ENCODE measurements at places on chromosomes 16 and 17. TPM values are rescaled to one million over a fixed set of nuclear protein-coding genes. Genes with fewer than 3 reads are reported as not detected.

The TEKT1 gene
- 0.94 TPM for polyA plus RNA-seq

The PIK3R5 gene
- polyA plus RNA-seq = 0.51 TPM

DNA sequence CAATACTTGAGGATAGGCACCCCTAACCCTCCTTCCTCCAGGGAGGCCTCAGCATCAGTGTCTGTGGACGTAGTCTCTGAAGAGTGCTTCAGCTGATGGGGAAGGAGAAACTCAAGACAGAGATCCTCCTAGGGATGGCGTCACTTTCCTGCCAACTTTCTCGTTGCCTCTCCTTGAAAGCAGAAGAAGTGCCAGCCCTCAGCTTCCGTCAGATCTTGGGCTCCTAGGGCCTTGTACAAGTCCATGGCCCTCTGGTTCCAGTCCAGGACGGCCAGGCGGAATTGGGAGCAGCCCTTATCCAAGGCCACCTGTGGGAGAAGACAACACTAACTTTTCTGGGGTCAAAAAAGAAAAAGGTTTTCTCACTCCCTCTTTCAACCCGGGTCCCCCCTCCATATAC lies 1.3 kb downstream of the SAT2 start:
- DNase-seq = no peak

DNA sequence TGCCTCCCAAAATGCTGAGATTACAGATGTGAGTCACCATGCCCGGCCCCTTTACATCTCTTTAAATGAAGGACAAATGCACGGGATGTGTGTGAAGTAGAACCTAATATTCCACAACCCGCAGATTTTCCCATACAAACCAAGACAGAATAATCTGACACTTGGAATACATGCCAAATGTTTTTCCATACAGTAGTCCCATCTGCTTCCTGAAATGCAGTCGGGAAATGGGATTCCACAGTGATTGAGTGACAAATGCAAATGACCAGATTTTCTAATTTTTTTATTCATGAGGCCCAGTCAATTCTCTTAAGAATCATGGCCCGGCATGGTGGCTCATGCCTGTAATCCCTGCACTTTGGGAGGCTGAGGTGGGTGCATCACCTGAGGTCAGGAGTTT lies 6.8 kb upstream of the ZNF200 start:
- DNase-seq = no peak

GRCh38 chr17:21756856-21757619 lies 64.7 kb downstream of the KCNJ18 start:
- DNase-seq = no peak

DNA sequence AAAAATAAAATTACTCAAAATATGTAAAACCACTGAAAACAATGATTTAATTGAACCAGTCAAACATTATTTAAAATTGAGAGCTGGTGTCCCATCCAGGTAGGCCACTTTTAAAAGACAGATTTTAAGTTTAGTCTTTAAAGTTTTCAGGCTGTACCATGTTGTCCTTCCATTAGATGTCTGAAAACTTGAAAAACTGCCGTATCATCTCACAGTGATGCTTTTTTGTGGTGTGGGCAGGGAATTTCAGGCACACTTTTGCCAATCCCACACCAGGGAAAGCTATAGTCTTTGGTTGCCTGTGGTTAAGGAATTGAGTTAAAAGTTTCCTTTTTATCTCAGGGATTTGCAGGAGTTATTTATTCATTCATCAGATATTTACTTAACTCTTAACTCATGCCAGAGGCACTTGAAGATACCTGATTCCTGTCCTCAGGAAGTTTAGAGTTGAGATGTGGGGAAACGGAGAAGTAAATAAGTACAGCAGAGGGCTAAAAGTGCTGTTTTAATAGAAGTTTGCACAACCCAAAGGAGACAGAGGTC lies 3.2 kb downstream of the SNTB2 start:
- no peak for DNase-seq

GRCh38 chr16:58456193-58456592 lies 43.8 kb upstream of the NDRG4 start:
- no peak for DNase-seq

GRCh38 chr17:28662527-28662829 lies 473 bp downstream of the SUPT6H start:
- DNase-seq = no peak

- no peak for DNase-seq
Observed at GRCh38 chr17:81411305-81411704, 16.0 kb downstream of the BAHCC1 start.

The KRTAP3-2 gene
- not detected for polyA plus RNA-seq

- no peak for DNase-seq
Observed at GRCh38 chr17:17004251-17004996, 32.5 kb upstream of the TNFRSF13B start.

The TLCD3B gene
- 0.90 TPM for polyA plus RNA-seq

DNA sequence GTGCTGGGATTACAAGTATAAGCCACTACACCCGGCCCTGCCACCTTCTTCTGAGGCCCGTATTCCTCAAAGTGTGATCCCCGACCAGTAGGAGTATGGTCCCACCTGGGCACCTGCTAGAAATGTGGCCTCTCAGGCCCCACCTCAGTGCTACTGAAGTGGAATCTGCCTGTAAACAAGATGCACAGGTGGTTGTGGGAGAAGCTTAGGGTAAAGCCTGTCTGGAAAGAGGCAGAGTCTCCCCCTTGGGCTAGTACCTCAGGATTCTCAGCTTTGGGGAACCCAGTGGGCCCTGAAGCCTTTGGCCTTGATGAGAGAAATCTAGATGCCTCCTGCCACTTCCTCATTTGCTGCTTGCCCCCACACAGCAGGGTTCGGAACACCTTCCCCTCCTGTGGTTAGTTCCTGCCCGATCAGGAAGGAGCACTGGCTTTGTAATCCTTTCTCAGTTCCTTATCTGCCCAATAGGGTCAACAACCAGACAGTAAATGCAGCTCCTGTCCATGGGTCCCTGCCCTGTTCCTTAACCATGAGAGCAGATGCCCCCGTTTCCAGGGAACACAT lies 25.2 kb downstream of the TK2 start:
- DNase-seq = no peak

DNA sequence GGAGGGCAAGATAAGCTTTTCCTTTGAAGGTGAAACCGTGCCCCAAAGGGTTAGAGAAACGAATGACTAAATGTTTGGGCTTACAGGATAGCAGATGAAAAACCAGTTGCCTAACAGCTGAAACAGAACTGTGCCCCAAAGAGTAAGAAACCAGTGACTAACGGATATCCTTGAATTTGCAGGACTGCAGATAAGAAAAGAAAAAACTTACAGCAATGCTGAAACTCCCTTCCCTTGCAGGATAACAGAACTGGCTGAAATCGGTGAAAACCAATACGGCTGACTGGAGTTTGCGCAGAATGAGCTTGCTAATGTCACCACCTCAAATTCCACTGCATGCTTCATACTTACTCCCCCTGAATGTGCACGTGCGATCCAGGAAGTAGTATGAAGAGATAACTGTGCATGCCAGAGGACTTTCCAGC lies 175.2 kb upstream of the NLRP1 start:
- no peak for DNase-seq

DNA sequence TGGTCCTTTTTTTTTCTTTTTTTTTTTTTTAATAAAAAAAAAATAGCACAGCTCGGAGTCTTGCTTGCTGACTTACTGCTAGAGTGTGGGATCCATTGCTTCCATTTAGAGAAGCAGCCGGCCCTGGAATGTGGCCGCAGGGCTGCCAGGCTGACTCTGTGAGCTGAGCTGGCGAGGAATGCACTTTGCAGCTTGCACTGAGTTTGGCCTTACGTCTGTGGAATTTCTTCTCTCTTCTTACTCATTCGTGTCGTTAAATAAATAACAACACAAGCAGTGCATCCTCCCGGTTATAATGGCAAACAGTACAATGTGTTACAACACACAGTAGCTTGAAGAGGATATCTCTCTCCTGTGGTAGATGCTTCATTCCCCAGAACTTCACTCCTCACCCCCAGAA lies 69.2 kb downstream of the PRKCB start:
- peak; percentile 19 for DNase-seq

The KRTAP1-5 gene
- polyA plus RNA-seq = not detected

DNA sequence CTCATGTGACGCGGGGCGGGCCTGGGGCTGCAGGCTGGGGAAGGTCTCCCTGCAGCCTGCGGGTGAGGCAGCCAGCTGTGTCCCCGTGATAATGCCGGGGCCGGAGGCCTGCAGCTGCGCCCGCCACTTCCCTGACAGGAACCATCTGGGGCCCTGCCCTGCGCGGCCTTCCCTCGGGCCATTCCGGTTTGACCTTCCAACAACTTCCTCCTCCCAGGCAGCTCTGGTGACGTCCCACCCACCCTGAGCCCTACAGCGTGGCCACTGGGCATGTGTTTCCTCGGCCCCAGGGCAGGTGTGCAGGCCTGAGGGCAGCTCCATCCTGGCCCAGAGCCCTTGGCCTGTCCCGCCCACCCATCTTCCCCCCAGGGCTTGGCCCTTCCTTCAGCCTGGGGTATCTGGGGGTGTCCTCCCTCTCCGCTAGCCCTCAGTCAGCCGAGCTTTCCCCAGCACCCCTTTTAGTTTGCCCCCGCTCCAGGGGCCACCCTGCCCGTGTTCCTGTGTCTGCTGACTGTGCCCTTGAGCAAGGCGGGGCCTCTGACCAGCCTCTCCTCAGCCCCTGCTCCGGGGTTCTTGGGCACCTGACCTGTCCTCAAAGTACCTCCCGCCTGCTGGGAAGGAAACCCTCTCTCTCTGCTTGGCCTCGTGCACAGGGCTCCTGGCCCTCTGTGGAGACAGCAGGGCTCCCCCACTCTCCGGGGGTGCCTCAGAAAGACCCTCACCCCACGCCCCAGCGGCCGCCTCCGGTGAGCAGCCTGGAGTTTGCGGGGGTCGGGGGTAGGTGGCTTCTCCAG lies at the start of gene CBFA2T3:
Gene CBFA2T3, minus strand, starts transcription at position 190 of the 794 bp plus-strand sequence. CDS start 400 bp downstream, outside the sequence.
- peak; percentile 52 for DNase-seq

- no peak for DNase-seq
Observed at GRCh38 chr16:67294938-67295361, 15.6 kb downstream of the PLEKHG4 start.

DNA sequence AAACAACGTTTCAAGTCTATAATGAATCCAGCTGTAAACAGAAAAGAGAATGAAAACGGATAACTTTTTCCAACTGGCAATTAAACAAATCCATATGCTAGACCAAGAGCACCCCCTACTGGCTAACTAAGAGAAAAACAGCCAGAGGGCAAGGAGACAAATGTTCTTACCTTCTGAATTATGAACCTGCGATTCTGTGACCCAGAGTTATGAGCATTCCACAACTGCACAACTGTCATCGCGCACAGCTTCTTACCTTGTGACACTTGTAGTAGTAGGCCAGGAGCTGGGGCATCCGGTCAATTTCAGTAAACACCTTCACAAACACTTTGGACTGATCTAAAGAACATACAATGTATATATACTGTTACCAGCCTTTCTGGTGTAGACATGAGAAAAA lies 18.6 kb downstream of the COG7 start:
- peak; percentile 51 for DNase-seq

The HID1 gene
- polyA plus RNA-seq = 10.4 TPM

- DNase-seq = no peak
Observed at GRCh38 chr16:20004931-20005330, 68.8 kb downstream of the GPR139 start.

DNA sequence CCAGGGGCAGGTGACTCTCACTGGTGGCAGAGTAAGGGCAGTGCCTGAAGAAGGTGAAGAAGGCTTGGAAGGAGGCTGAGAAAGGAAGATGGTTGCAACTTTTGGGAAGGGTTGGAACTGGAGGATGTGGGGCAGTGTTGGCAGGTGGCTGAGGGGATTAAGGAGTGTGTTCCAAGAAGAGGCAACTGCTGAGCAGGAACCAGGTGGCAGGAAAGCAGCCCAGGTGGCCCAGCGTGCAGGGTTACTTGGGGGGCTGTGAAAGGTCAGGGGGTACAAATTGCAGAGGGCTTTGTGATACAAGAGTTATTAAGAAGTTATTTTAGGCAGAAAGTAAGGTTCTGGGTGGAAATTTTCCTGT lies 28.6 kb downstream of the WSCD1 start:
- no peak for DNase-seq

GRCh38 chr17:74987909-74988711 lies 678 bp downstream of the CDR2L start:
- DNase-seq = no peak

DNA sequence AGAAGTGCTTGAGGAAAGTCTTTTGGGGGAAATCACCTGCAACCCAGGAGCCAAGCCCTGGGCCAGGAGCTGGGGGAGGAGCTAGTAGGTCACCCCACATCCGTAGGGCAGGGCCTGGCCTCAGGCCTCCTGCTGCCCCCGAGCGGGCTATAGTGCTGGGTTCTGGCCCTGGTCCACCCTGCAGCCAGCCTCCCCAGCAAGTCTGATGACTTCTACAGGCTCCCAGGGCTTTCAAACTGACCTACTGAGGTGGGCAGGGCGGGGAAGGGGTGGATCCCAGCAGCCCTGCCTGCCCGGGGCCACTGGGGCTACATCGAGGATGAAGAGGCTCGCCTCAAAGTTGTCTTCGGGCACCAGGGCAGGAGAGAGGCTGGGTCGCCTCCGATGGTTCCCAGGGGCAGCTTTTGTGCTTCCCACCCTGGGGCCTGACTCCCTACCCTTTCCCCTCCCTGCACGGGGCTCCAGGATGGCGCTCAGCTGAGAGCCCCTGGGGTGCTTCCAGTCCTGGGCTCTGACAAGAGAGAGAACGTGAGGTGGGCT lies 5.0 kb downstream of the CENPX start:
- DNase-seq = no peak

DNA sequence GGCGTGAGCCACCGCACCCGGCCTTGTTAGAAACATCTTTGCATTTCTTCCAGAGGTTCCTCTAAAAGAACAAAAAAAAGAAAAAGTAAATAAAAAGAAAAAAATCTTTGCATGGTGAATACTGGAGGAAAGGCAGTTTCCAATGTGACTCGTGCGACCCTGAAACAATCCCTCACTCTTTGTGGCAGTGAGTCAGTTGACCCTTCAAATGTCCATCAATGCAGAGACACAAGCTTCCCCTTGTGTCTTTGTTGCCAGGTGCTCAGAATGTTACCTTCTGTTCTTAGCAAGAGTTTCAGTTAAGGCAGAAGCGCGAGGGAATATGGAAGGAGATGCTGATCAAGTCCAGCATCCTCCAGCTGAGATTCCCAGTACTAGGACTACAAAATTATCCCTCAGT lies 16.4 kb downstream of the CACNG4 start:
- no peak for DNase-seq

DNA sequence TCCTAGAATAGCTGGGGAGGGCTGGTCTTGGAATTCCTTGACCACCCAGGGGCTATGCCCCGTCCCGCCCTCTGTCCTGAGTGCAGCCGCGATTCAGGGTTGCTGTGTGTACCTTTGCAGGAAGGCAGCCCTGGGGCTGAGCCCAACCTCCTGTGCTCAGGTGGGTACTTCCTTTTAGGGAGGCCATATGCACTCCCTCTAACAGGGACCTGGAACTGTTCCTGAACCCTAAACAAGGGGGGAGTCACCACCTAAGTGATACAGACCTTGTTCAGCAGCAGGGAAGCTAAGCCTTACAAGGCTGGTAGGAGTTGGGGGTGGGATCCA lies 24.6 kb downstream of the LLGL2 start:
- no peak for DNase-seq
